Caco-2 (cell line): ENCODE measurements at places on chromosomes 11 and 22.

DNA sequence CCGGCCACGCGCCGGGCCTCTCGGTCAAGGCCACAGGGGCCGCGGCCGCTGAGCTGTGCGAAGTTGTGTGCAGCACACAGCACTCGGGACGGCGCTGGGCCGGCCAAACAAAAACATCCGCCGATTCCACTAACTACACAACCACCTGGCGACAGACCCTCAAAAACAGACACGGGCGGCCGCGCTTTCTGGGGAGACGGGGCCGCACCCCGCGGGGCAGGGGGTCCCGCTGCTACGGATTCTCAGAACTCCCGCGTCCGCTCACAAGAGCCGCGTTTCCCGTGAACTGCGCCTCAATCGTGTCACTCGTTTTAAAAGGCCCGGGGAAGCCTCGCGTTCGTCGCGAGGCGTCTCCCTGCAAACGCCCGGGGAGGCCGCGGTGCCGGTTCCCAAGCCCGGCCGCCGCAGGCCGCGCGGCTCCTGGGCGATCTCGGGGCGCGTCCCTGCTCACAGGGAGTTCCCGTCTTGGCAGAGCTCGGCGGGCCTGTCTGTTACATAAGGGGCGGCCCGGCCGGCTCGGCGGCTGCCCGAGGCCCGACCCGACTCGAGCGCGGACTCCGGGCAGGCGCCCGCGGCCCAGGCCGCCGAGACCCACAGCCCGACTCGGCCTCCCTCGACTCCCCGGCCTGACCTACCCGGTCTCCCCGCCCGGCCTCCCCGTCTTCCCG is 936 bp downstream of the BRD1 start:
- peaks cover 13% of the 10 kb centered on the region for H3K4me1 ChIP-seq
- H3K4me3 ChIP-seq: peak overlapping the region; percentile 65
- peak overlapping the region; percentile 70 for H3K27ac ChIP-seq
- peaks cover 6% of the 10 kb centered on the region for H3K36me3 ChIP-seq
- peak; percentile 54 for DNase-seq

GRCh38 chr11:69966910-69967483 is 111.1 kb upstream of the ANO1 start:
- H3K27ac ChIP-seq: peak overlapping the region; percentile 88
- H3K4me1 ChIP-seq: peaks cover 67% of the 10 kb centered on the region
- no peaks in the 10 kb centered on the region for H3K36me3 ChIP-seq
- DNase-seq: peak; percentile 34

GRCh38 chr11:102226702-102227490 is 90.4 kb upstream of the BIRC3 start:
- H3K36me3 ChIP-seq: peaks cover 4% of the 10 kb centered on the region
- H3K4me3 ChIP-seq: no peak overlapping the region
- H3K4me1 ChIP-seq: peaks cover 58% of the 10 kb centered on the region
- DNase-seq: no peak
- no peaks in the 10 kb centered on the region for H3K27me3 ChIP-seq

- H3K27ac ChIP-seq: no peak overlapping the region
- H3K27me3 ChIP-seq: no peaks in the 10 kb centered on the region
- no peaks in the 10 kb centered on the region for H3K36me3 ChIP-seq
- no peaks in the 10 kb centered on the region for H3K4me1 ChIP-seq
Observed at GRCh38 chr11:128271401-128271800, 316.0 kb downstream of the ETS1 start.
